ENCODE measurements at places on chromosomes 6 and 20.

DNA sequence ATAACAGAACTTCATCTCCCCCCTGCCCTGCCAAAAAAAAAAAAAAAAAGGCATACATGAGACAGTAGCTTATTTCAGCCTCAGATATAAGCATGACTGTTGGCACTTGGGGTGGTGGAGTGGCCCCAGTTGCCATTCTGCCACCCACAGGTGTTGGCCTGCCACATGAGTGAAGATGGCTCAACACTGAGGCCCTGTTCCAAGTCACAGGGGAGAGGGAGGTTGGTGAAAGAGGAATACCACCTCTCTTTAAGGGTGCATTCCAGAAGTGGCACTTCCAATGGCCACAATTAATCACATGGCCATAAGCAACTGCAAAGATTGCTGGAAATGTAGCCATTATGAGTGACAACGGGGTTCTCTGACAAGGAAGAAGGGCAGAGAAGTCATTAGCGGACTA, 61.9 kb upstream of the JARID2 start:
- no peak for DNase-seq

GRCh38 chr6:85479208-85479607, 29.3 kb downstream of the NT5E start:
- DNase-seq: no peak

DNA sequence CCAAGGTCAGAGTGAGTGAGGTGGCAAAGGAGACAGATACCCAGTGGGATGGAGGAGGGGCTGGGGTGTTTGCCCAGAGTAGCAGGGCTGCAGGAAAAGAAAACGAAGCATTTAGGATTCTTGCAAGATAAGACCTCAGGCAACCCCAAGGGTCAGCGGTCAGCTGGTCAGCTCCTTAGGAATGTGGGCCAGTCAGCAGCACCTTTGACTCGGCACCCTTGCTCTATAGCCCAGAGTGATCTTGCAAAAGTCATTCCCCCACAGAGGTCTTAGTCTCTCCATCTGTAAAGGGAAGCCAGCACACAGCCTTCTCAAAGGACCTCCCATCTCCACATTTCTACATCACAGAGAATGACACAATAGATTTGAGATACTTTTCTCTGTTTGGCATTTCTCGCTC, 56.7 kb downstream of the VEGFA start:
- no peak for DNase-seq

DNA sequence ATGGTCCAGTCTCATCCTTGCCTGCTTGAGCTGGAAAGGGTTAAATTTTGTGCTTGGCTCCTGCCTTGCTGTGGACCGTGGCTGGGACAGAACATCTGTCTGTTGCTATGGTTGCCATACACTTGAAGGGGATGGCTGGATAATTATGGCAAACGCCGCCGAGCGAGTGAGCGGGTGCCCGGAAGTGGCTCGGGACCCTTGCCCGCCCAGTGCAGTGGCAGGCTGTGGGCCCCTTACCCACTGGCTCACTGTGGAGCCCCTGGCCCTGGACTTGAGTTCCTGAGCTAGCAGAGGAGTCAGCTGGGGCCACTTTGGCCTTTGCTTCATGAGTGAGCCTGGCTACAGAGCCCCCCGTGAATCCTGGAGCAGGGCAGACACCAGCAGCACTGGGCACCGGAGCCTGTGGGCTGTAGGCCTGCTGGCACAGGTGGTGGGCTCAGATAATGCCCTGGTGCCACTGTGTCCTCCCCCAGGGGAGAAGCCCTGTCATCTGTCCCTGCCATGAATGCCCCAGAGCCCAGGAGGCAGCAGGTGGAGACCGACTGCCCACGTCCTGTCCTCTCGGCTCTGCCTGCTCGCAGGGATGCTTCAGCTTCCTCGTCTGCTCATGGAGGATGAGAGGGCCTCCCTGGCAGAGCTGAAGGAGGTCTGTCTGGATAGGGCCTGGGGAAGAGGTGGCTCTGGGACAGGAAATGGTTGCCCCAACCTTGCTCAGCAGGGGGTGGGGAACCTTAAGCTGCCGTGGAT, 25.5 kb upstream of the NOL4L start:
- DNase-seq: no peak

GRCh38 chr20:48002517-48002970, 217.3 kb upstream of the SULF2 start:
- DNase-seq: no peak

DNA sequence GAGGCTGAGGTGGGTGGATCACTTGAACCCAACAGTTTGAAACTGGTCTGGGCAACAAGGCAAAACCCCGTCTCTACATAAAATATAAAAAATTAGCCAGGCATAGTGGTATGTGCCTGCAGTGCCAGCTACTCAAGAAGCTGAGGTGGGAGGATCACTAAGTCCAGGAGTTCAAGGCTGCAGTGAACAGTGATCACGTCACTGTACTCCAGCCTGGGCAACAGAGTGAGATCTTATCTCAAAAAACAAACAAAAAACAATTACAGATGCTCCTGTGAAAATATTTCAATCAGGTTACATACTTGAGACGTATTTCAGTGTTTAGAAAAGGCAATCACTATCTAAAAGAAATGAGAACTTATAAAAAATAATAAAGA, 33.8 kb downstream of the RANBP9 start:
- no peak for DNase-seq

DNA sequence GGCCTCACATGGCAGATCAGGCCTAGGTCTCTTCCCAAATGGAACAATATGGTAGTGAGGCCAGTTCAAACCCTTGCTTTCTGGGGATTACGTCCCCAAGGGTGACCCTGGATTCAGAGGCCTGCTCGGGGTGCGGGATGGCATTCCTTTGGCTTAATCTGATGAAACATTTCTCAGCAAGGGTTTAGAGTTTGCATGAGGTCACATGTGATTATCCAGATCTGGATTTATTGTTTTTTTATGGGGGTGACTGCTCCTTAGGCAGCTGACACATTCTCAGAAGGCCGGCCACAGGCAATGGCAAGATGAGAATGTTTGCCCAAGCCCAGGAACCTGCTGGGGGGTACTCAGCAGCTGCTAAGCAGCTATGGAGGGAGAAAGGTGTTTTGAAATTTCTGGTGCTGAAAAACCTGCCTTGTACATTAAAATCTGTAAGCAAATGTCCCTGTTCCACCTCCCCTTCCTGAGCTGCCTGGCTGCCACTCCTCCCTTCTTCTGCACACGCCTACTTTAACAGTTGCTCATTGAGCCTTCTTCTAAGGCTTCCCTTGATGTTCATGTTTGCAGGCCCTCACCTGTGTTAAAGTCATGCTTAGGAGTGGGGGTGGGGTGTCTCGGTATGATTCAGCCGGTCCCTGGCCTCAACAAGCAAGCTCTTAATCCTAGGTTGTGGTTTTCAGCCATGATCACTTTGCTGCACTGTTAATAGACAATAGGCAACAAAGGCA, 37.9 kb upstream of the FUCA2 start:
- DNase-seq: no peak

DNA sequence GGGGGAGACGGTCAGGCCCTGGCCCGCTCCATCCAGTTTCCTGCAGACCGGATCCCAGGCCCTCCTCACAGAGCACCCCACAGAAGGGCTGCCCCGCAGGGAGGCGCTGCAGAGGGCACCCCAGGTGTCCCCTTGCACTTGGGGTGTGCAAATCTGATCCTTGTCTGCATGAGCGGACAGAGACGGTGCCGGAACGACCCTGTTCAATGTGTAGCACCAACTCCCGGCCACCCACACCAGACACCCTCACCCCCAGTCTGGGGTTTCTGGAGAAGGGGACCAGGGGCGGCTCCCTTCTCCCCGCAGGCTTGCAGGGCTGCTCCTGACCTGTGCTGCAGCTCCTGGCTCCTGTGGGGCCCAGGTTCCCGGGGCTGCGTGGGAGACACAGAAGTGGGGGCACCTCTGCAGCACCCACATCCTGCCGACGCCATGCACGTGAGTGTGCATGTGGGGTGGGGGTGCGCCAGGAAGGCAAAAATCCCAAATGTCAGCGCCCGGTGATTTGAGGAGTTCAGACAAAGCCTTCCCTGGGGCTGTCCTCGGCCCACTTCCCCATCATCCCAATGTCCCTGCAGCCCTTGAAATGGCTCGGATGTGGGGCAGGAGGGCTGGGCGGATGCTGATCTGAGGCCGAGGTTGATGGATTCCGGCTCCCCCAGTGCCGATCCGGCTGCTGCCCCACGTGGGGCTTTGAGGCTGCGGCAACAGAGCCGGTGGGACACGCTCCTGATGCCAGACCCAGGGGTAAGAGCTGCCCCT, 85.3 kb upstream of the BHLHE23 start:
- DNase-seq: no peak

GRCh38 chr6:39830444-39830843, 38.3 kb downstream of the DAAM2 start:
- DNase-seq: no peak

DNA sequence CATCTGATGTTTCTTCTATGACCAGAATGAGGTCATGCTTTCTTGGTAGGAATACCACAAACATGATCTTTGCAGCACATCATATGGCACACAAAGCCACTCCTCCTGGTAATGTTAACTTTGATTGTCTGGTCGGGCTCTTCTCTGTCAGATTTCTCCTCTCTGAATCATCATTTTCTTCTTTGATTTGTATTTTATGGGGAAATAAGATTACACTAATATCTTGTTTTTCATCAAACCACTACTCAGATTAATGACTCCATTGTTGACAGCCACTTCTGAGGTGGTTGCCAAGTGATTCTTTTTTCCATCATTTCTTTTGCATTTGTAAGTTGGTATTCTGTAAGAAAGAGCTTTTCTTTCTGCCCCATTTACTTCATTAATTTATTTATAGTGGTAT, 29.5 kb downstream of the TRMT11 start:
- no peak for DNase-seq

DNA sequence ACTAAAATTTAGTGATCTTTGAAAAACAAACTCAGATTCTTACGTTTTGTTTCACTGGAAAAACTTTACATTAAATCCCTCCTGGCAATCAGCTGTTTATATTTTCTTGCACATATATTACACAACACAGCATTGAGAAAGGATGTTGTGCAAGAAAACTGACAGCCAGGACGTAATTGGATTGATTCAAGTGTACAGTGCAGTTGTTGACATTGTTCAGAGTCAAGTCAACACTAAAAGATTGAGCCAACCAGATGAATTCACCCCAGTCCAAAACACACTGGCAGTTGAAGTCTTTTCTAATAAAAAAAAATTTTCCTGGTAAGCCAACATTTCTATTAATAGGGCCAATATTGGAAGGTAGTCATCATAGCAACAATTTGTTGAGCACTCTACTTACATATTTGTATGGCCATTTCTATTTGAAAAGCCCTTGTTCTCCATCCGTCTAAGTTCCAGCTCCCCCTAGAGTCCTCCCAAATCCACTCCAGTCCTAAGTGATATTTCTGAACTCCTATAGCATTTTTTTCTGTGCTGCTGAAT, 20.9 kb upstream of the VNN1 start:
- DNase-seq: no peak

DNA sequence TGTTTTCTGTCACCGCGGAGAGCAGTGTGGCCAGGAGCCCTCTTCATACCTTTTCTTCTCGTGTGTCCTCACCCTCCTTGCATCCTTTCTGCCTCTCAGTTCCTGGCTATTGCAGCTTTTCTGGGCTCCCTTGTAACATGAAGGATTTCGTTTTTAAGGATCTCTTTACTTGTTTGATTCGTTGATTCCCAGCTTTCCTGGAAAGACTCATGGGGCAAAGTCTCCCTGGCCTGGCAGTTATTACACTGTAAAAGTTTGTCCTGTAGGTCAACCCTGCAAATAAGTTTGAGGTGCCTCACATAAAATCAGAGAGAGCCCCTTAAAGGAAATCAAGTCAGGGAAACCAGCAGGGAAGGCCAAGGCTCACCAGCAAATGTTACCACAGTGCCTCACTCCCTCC, 70.1 kb downstream of the ISM1 start:
- DNase-seq: no peak

- no peak for DNase-seq
These were observed 113.9 kb downstream of the WDR27 start for GRCh38 chr6:169587975-169588374.

GRCh38 chr6:112464901-112465665, 118.0 kb downstream of the RFPL4B start:
- no peak for DNase-seq

GRCh38 chr20:37888641-37889040, 14.3 kb upstream of the VSTM2L start:
- DNase-seq: no peak

DNA sequence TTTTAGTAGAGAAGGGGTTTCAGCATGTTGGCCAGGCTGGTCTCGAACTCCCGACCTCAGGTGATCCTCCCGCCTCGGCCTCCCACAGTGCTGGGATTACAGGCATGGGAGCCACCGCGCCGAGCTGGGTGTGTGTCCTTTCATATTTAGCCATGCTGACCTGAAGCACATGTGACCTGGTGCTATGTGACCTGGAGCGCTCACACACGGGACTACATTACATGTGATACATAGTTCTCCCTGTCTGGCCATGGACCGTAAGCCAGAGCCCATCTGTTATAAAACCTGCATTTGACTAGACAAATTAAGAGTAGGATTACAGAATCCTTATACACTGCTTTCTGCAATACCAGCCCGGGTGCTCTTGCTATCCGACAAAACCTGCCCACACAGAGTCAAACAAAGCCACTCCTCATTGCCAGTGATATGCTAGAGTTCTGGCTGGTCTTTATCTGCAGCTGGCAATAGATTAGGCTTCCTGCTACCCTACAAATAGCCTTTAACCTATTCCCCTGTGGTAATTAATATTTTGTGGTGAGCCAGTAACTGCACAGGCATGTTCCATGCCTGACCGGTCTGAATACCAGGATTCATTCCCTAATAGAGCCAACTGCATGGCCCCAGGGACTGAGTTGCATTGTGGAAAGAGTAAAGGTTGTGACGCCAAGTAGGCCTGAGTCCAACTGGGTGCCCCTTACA, 26.3 kb upstream of the FAM50B start:
- no peak for DNase-seq

DNA sequence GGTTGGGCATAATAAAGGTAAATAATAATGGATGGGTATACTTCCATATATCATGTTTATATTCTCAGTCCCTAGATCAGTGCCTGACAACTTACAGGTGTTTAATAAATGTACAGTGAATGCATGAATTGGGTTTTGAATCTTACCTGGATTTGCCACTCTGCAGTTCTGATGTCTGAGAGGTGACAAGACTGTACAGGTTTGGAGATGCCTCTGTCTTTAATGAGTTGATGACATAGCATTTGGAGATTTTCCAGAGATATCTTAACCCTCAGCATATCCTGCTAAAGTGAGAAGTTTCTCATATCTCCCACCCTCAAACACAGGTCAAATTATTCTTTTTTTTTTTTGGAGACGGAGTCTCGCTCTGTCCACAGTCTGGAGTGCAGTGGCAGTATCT, 2.2 kb downstream of the ANKS1A start:
- DNase-seq: no peak

DNA sequence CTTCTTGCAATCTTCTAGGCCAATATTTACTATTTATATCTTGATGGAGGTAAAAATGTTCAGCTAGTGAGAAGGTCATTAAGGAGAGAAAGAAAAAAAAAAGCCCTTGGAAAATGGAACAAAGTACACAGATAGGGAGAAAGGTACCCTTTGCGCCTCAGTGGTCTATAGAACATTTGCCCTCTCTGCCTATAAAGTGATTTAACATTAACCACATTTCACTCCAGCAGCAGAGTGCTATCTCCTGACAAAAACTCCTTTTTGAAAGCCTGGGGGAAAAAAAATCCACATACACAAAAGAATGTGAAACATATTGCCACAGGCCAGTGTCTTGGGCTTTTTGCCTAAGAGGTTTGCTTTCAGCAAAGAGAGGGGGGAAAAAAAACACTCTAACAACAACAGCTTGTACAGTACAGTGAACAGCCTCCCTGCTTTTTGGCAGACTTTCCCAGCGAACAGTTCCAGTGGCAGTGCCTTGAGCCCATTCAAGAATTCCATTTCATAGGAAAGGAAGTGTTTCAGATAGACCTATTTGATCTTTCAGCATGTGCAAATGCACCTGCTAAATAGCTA, 695 bp downstream of the ARHGAP18 start:
- DNase-seq: no peak

All from bone marrow (tissue), 2 donors.